Activated T-cell treated with anti-CD3 and anti-CD28 coated beads for 24 hours (primary cell): ENCODE measurements at places on chromosomes 6 and 20.
A peak's percentile ranks its signal among the peaks of the same experiment; 100 is the strongest.

DNA sequence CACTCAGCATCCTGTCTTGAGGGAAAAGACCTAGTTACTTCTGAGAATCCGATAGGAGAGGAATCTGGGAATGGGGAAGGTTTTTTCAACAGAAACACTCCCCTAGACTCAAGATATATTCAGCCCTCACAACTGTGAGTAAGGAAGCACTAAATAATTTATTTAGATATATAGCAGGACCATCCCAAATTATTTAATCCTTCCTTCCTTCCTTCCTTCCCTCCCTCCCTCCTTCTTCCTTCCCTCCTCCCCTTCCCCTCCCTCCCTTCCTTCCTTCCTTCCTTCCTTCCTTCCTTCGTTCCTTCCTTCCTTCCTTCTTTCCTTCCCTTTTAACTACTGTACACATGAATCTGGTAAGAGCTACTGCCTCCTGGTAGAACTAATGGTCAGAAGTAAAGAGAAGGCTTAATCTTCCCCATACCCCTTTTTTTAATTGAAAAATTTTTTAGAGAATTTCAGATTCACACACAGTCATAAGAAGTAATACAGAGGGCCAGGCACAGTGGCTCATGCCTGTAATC, 10.1 kb downstream of the SLC24A3 start:
- DNase-seq: no peak

DNA sequence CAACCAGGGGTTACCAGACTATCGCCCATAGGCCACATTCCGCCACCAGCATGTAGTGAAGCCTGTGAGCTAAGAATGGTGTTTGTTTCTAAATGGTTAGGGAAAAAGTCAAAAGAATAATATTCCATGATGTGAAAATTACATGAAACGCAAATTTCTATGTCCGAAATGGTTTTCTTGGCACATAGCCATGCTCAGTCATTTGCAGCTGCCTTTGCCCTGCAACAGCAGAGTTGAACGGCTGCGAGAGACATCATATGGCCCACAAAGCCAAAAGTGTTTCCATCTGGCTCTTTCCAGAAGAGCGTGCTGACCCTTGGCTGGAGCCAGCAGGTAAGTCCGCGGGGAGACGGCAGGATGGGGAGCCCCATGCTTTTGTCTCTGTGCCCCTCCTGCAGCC, 60.7 kb downstream of the FAM120B start:
- DNase-seq: no peak

DNA sequence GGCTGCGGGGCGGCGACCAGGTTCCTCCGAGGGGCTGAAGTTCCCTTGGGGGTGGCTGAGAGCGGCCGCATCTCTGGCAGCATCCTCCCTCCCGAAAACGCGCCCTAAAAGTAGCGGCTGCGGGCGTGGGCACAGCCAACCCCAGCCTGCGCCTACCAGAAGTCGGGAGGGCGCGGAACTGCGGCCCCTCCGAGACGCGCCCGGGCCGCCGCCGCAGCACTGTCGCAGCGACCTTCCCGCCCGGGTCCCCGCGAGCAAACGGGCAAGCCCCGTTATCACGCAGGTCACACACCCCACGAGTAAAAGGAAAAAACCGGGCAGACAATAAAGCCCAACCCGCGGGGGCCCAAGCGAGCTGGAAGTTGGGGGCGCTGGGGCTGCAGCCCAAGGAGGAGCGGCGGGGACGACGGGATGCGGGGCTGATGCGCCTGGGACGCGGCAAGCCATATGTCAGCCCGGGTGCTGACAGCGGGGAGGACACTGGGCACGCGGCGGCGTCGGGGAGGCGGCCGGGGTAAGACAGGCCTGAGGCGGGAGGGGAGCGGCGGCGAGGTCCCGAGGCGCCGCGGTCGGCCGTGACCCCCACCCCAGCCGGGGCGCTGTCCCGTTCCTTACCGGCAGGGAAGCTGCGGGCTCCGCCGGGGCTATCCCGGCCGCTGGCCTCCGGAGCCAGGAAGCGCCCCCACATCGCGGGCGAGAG, 659 bp downstream of the CEP85L start:
- peak; percentile 26 for DNase-seq

DNA sequence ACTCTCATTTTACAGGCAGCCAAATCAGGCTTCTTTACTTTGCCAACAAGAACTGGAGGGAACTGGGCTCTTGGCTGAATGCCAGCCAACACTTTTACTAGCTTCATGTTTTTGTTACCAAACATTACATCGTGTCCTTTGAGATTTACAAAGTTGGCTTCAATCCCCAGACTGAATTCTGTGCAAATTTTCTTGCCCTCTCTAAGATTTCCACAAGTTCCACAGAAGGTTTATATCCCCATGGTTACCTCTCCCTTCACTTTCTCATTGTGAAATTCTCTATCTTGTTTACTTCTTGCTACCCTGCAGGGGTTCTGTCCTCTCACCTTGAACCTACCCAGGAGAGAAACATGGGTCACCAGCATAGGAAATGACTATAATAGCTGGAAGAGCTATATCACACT, 37.6 kb upstream of the PLCB1 start:
- DNase-seq: no peak

DNA sequence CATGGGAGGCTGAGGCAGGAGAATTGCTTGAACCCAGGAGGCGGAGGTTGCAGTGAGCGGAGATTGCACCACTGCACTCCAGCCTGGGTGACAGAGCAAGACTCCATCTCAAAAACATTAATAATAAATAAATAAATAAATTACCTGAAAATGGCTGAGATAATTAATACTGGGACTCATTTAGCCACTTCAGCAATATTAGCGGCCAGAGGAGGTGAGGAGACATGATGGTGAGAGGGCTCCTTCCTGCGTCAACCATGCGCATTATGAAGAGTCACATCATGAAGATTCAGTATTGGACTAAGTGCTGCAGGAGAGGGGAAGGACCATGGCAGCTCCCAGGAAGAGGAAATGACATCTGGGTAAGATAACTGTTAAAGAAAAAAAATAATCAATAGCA, 2.9 kb upstream of the PYGB start:
- no peak for DNase-seq

- DNase-seq: no peak
Measured at GRCh38 chr6:2868637-2869036, 27.0 kb upstream of the SERPINB1 start.

GRCh38 chr20:2626853-2627541, 25.4 kb upstream of the NOP56 start:
- DNase-seq: no peak

- DNase-seq: no peak
Measured at GRCh38 chr6:12232339-12232738, 57.8 kb upstream of the EDN1 start.

DNA sequence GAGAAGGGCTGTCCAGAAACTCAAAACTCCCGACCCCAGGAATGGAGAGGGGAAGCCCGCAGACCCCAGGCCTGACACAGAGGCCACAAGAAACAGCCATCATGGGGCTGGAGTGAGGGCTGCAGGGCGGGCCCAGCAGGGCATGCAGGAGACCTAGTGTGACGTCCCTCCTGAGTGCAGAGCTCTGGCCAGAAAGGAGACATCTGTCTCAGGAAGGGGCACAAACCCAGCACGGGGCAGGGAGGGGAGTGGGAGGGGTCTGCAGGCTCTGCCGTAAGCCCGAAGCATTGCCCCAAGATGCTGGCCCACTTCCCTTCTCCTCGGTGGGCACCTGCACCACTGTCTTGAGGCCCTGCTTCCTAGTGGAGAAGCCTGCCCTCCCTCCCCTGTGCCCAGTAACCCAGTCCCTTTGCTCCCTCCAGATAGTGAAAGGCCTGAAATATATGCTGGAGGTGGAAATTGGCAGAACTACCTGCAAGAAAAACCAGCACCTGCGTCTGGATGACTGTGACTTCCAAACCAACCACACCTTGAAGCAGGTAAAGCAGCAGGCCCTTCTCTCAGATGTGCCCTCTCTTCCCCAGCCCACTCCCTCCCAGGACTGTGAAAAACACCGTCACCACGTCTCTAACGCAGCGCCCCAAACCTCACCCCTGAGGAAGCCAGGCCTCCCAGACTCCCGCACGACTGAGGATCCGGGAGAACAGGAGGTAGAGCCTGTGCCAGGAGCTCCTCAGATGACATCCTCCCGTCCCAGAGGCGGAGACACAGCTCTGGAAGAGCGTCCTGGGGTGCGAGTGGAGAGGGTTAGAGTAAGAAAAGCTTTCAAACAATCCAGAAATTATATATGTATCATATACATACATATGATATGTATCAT, 9.7 kb downstream of the CST7 start:
- DNase-seq: no peak

DNA sequence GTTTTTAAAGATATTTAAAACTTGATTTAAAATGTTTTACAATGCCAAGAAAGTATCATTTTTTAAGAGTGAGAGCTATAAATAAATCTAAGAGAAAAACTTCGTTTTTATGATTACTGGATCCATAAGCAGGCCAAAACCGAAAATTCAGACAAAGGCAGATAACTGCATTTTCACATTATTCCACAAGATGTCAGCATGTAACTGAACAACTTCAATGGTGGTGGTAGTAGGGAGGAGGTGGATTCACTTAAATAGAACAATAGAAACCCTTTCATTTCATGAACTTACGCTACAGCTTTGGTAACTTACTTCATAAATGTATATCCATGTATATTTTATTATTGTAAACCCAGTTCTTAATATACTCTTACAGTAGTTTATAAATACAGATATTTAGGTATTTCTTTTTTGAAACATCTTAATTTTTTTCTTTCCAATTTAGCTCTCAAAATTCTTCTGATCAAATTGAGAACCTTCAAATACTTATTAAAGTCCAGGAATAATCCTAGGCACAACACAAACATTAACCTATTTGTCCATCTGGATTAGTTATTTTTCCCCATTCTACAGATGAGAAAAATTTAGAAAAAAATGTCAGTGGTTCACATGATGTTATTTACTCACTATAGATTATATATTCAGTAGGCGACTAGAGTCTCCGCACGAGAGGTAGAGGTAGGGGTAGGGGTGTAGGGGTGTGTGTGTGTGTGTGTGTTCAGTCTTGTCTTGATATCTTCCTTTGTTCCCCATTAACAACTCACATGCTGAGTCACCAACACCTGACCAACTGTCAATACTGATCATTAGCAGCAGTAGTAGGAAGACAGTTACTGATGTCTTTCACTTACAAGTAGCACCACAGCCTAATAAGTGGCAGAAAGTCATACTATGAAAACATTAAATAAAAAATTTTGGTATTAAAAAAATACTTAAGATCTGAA, 111.5 kb downstream of the ARHGAP18 start:
- DNase-seq: no peak
